ENCODE measurements at places on chromosomes 6 and 20.
A peak's percentile ranks its signal among the peaks of the same experiment; 100 is the strongest.

DNA sequence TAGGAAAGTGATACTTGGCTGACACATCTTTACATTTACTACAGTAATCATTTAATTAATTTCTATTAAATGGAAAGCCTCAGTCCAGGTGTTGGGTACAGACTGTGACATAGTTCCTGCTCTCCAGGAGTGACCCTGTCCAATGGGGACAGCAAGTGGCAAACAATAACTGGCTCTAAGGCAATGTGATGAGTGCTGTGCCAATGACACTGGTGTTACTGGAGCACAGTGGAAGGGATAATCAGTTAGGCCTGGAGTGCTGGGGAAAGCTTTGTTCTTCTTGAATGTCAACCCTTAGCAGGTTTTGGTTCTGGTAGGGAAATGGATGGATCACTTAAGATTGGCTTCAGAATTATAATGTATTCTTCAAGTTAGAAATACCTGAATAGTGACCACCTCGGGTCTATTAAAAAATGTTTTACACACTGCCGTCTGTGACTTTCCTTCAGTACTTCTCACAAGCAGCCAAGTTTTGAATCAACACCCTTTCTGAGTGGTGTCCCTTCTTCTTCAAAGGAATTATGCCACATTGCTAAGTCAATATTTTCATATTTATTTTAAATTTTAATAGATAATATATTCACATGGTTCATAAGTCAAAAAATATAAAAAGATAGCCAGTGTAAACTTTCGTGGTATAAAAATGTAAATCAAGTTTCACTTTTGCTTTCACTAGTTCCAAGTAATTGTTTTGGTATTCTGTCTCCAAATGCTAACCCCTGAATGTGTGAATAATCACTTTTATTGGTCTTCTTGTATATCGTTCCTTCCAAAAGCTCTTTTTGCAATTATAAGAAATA is 9.6 kb downstream of the CMTR1 start:
- DNase-seq: no peak

DNA sequence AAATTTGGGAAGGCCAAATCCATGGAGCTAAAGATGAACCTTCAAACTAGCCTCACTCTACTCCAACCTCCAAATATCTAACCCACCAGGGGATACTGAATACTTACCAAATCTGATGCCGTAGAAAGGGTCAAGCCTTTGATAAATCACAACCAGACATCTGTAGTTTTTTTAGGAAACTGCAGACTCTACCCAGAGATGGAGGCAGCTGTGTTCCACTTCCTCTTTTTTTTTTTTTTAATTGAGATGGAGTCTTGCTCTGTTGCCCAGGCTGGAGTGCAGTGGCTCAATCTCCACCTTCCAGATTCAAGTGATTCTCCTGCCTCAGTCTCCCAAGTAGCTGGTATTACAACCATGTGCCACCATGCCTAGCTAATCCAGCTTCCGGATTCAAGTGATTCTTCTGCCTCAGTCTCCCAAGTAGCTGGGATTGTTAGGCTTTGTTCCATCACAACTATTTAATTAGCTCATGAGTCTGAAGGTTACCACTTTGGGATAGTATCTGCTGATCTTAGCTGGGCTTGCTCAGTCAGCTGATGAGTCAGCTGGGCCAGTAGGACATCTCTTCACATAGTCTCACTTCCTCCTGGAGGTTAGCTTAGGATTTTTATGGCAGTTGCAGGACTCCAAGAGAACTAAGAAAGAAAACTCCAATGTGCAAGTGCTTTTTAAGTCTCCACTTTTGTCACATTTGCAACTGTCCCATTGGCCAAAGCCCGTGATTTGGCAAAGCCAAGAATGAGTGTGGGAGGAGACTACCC is 13.3 kb downstream of the FRK start:
- no peak for DNase-seq

GRCh38 chr6:155106456-155107115 is 111.5 kb downstream of the TIAM2 start:
- no peak for DNase-seq

DNA sequence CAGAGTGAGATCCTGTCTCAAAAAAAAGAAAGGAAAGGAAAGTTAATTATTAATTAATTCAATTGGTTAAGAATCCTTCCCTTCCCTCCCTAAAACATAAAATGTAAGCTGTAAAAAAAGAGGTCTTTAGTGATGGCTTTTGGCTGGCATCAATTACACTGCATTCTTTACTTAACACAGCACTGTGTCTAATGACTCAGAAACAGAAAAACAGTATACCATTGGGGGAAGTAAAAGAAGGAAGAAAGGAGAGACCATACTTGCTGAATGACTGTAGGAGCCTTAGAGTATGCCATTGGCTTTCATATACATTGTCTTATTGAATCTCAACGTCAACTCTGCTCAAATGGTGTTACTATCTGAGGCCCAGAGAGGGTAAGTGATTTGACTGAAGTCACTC is 18.3 kb upstream of the CITED2 start:
- no peak for DNase-seq

DNA sequence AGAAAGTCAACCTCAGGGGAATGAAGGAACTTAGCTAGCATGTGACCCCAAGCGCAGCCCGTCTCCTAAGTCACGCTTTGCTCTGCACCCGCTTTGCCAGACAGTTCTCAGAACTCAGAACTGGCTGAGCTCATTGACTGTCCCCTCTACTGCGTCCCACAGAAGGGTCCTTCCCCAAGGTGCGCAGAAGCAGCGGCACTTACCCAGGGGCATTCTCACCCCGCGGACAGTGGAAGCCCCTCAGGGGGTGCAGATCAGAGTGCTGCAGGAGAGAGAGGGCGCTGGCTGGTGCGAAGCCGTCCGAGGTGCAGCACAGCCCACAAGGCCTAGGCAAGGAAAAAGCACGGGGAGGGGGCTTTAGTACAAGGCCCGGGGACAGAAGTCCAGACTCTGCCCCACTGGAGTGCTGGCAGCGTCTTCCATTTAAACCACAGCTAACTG is 807 bp downstream of the SNHG17 start:
- DNase-seq: no peak

DNA sequence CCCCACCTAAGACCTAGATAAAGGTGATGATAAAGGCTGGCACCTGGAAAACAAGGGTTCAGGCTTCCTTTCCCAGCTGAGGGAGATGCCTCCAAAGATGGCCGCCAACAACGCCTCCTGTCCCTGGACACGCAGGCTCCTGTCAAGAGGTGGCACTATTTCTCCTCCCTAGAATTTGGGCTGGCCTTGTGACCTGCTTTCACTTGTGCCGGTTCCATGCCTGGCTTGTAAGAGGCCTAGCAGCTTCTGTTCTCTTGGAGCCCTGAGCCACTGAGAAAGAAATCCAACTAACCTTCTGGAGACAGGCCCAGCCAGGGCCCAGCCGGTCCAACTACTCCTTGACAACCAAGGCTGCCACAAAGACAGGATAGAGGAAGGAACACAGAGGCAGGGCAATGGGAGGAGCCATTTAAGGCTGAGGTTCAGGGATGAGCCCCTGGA is 60.2 kb upstream of the RALY start:
- peak; percentile 15 for DNase-seq

- DNase-seq: no peak
Observed at GRCh38 chr20:3752386-3752759, 15.2 kb downstream of the ADISSP start.

- DNase-seq: no peak
Observed at GRCh38 chr20:32841174-32841573, 17.5 kb upstream of the EFCAB8 start.

DNA sequence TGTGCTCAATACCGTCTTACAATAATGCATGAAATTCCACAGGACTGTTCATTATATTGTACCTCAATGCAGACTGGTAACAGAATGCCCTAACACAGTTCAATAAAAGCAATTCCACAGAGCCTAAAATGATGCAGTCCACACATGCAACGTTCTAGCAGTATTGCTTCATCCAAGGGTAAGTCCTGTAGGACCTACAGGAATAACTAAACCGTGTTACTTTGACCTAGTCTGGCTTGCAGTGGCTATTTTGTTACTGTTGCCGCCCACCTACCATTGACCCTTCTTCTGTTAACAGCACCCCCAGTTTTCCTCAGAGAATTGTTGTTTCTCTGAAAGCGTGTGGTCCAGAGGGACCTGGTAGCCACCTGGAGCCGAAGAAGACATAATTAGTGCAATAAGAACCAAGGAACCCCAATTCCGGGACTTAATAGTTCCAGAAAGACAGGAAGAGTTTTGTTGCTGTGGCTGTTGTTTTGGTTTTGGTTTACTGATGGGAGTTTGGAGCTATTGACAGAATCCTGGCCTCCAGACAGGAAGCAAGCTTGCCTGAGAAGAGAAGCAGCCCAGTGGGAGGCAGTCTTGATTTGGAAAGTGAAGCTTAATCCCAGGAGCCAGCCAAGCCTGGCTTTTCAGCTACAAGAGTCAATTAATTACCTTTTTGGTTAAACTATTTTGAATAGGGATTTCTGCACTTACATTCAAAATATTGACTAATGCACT is 91.3 kb downstream of the FRK start:
- no peak for DNase-seq

DNA sequence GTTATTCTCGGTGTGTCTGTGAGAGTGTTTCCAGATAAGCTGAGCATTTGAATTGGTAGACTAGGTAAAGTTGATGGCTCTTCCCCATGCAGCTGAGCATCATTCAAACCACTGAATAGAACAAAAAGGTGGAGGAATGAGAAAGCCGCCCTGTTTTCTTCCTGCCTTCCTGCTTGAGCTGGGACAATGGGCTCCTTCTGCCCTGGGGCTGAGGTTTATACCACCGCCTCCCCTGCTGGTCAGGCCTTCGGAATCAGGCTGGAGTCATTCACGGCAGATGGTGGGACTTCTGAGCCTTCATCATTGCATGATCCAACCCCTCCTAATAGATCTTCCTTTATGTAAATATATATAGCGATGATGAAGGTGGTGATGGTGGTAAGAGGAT is 124.9 kb downstream of the ANKRD60 start:
- DNase-seq: no peak

Measured in activated CD8-positive, alpha-beta memory T cell treated with anti-CD3 and anti-CD28 coated beads for 1 hour (primary cell).